ENCODE measurements at places on chromosomes 1 and 21.

GRCh38 chr1:187336441-187337168 is 507.9 kb downstream of the PLA2G4A start:
- DNase-seq = no peak

DNA sequence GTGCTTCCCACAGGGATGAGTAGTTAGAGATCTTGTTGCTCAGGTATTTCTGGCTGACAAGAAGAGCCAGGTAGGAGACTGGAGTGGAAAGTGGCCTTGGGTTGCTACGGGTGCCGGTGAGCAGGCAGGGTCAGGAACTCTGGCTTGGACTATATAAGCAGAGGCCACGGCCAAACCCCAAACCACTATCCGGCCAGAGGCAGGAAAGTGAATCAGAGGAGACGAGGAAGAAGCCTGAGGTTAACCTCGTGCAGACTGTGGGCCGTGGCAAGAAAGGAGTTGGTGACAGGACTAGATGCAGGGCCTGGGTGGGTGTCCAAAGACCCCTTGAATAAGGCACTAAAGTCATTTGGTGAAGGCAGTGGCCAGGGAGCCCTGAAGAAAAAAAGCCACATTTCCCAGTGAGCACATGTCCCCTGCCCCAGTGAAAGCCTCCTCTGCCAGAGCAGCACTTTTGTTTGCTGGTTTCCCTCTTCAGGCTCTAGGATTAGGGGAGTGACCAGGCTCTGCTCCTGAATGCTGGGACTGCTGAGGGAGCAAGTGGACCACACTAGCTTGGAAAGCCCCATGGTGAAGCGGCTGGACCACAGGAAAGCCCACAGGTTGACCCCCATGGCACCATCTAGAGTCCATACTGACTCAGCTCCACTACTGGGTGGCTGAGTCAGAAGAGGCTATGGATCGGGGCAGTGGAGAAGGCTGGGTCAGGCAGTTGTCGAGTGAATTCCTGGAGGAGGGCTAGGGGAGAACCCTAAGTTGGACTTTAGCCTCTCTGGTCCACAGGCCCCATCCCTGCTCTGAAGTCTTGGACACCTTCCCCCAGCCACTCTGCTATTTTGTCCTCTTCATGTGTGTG is 23.4 kb downstream of the CSF1 start:
- DNase-seq = peak; percentile 47

GRCh38 chr1:115596080-115596780 is 45.5 kb upstream of the VANGL1 start:
- no peak for DNase-seq

- DNase-seq = no peak
Measured at GRCh38 chr1:241215203-241215602, 141.8 kb downstream of the RGS7 start.

DNA sequence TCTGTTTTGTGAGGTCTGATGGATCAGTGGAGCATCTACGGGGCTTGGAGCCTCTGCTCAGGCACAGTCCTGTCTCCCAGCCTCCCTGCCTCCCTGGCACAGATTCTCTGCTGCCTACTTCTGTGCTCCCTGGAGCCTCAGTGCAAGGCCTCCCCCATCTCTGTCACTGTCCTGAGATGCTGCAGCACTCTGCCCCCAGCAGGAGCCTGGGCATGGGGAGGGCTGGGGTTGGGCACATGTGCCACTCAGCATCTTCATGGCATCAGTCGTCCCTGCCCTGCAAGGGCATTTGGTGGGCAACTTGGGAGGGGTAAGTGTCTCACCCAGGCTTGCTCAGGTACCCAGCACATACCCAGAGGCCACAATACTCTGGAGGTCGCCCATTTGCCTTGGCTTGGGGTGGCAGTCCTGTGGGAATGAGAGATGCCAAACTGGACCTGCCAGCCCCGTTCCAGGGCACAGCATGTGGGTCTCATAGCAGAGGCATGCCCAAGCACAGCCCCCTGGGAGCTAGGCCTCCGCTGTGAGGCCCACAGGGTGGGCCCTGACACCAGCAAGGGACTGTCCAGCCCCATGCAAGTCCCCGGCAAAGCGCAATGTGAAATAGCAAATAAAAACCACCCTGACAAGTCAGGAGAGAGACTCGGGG is 28.7 kb downstream of the PADI3 start:
- no peak for DNase-seq

DNA sequence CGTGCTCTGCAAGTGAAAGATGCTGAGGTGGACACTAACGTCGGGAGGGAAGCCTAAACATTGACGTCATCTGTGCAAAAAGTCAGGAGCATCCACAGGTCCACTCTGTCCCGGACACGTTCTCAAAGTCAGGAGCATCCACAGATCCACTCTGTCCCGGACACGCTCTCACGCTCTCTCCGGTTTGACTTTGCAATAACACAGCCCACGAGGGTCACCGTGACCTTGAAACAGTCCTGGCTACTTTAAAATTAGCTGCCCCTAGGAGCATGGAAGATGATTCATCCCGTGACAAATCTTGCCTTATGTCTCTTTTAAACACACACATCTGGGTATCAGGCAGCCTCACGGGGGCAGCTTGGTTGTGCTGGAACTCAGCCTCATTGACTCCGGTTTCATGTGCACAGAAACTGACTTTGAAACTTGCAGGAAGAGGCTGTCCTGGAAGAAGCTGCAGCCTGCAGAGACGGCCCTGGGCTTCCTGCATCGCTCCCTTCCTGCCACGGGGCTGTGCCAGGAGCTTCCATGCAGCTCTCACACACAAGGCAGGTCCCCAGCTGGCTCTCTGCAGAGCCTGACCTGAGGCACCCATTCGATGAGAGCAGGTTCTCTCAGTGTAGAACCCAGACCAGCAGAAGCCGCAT is 18.1 kb upstream of the COL18A1 start:
- peak; percentile 60 for DNase-seq

- DNase-seq = no peak
Measured at GRCh38 chr1:162950187-162950586, 89.2 kb upstream of the CCDC190 start.

DNA sequence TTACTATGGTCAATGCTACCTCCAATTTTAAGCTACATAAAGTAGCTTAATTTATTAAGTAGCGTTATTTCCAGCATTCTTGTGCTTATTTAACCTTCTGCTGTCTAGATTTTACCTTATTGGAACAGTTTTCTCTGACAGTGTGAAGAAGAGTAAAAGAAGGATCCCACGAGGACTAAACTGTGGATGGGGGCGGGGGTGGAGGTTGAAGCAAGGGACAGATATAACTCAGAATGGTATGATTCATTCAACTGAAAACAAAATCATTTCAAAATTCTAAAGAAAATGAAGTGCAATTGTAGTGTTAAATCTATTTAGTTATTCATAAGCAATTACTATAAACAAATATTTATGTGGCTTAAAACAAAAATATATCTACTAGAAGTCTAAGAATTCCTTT is 11.5 kb upstream of the VAV3 start:
- no peak for DNase-seq

DNA sequence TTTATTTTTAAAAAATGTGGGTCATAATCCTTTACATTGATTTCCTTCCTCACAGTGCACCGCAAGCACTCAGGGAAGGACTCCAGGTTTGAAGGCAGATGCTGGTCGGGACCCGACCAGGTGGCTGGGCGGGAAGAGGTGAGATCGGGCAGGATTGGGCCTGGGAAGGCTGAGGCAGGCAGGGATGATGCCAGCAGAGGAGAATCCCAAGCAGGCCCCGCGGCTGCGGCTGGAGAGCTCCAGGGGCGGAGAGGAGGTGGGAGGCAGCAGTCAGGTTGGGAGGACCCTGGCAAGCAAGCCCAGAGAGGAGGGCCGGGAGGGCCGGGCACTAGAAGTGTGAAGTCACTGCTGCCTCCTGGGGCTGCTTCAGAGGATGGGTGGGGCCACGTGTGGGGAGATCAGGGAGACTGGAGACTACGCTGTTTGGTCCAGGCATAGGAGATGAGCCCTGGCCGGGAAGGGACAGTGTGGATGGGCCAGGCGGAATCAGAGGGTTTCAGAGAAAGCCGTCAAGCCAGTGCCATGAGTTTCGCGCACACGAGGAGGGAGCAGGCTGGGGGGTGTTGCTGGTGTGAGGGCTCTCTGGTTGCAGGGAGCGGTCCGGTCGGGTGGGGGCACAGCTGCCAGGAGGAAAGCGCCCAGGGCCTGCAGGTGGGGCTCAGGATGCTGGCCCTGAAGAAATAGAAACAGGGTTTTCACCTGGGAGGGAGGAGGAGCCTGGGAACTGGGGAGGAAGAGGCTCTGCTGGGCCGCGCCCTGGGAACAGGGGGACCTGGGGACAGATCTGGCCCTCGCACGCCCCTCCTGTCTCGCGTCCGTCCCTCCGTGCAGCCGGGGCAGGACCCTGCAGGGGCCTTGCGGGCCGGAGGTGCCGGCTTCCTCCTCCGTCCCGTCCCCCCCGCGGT is 888 bp upstream of the COL18A1 start:
- no peak for DNase-seq

DNA sequence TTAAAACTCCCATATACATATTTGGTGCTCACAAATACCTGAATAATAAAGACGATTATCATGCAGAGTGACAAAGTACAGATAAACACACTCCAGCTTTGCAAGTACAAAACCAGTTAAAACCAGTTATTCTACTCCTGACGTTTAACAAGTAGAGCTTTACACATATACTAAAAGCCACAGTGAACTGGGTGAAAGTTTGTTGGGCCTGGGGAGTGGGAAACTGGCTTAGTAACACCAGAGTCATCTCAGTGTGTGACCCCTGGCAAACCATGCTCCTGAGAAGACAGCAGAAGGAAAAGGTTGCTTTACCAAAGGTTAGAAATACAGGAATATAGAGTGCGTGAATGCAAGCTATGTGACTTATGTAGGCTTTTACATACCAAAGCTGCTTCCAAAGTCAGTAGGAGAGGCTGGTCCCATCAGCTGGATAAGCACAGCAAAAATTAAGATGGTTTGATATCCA is 148.1 kb downstream of the NRIP1 start:
- no peak for DNase-seq

DNA sequence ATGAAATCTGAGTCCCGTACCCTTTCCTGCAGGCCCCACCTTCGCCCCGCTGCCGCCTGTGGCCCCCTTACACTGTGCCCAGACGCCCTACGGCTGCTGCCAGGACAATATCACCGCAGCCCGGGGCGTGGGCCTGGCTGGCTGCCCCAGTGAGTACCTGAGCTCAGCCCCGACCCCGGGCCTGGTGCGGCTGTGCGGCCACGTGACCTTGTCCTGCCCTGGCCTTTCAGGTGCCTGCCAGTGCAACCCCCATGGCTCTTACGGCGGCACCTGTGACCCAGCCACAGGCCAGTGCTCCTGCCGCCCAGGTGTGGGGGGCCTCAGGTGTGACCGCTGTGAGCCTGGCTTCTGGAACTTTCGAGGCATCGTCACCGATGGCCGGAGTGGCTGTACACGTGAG is 25.2 kb downstream of the AGRN start:
- no peak for DNase-seq

GRCh38 chr1:54984131-54984842 is 3.9 kb downstream of the TMEM61 start:
- no peak for DNase-seq

DNA sequence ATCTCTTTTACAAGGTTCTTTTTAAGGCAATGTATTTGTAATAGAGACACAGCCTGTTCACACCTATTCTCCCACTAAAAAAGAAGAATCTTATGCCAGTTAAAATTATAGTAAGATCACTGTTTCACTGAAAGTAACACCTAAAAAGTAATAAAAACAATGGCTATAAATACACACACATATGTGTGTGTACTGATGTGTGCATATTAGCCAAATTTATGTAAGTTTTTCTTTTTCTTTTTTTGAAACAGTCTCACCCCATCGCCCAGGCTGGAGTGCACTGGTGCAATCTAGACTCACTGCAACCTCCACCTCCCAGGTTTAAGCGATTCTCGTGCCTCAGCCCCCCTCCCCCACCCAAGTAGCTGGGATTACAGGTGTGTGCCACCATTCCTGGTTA is 56.8 kb upstream of the SLC30A10 start:
- no peak for DNase-seq

DNA sequence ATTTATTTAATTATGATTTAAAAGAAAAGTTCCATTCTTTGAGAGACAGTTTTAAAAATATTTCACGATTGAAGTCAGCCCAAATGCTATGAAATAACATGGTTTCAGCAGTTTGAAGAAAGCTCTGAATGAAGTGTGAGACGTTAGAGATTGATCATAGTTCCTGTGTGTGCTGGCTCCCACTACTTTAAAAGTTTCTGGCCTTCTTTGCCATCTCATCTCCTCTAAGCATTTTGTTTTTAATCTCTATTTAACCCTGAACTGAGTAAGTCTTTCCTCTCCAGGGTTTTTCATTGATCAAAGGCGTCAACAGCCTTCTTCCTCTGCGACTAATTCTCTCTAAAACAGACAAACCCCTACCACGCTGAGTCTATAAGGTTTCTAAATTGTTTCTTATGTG is 225.3 kb upstream of the B3GALT2 start:
- DNase-seq = no peak

GRCh38 chr21:35720208-35720731 is 340.1 kb downstream of the SETD4 start:
- DNase-seq = no peak

GRCh38 chr1:48744032-48744431 is 32.7 kb downstream of the BEND5 start:
- DNase-seq = no peak

DNA sequence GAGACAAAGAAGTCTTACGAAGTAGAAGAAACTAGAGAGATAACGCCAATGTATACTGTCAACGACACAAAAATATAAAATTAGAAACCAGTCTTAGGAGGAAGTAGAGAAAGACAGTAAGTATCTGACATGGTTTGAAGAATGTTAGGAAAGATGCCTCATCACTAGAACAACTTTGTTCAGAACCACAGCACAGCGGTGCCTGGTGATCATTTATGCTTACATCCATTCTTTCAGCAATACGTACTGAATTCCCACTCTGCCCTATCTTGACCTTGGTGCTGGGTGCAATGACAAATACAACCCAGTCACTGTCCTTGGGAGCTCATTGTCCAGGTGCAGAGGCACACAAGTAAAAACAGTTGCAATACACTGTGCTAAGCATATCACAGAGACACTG is 104.4 kb downstream of the TM2D1 start:
- DNase-seq = no peak

GRCh38 chr1:178552856-178553255 is 39.9 kb downstream of the TEX35 start:
- no peak for DNase-seq

GRCh38 chr1:154241703-154242351 is 21.1 kb downstream of the UBAP2L start:
- no peak for DNase-seq

- no peak for DNase-seq
Measured at GRCh38 chr1:55828044-55828443, 612.9 kb upstream of the USP24 start.

DNA sequence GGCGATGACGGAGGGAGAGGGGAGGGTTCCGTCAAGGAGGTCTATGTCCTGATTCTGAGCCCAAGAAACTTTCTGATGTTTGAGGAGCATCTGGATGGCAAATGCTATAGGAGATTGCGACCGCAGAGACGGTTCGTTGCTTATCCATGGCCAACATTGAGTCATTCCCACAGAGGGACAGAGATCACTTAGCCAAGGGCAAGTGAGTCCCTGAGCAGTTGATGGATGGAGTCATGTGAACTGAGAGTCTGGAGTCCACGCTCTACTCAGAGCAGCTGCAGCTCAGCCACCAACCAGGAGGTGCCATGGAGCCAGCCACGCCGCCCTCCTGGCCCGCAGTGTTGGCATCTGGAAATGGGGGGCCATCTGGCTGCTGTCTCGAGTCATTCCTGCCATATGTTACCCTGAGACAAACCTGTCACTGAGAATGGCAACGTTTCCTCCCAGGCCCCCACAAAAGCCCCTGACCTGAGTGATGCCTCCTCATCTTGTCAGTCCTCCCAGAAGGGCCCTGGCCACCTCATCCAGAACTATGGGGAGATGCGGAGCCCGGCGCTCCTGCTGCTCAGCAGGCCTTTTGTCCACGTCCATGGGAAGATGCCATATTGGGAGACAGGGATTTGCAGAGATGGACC is 58.6 kb downstream of the ATP5PO start:
- DNase-seq = no peak

- no peak for DNase-seq
Measured at GRCh38 chr21:17780539-17780938, 38.6 kb downstream of the C21orf91 start.
